ENCODE measurements at places on chromosomes 12 and 14.

- DNase-seq = no peak
Observed at GRCh38 chr12:115303723-115304309, 619.8 kb upstream of the TBX3 start.

DNA sequence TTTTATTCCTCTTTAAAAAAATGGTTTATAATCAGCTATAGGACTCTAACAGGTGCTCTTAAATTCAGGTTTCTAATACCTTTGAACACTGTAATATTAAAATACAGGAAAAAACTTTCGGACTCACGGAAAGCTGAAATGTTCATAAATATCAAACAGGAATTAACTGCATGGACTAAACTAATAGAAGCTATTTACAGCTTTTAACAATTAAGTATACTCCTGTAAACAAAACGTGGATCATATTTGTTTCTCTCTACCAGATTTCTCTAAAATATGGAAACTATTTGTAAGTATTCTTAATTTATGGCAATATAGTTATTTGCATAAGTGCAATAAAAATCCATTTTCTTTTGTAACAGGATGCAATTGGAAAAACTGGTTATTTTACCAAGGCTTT is 108.9 kb upstream of the RESF1 start:
- no peak for DNase-seq

- no peak for DNase-seq
Observed at GRCh38 chr14:93811020-93811419, 22.7 kb upstream of the PRIMA1 start.

- DNase-seq = no peak
Observed at GRCh38 chr12:50517421-50518048, 12.8 kb downstream of the DIP2B start.

DNA sequence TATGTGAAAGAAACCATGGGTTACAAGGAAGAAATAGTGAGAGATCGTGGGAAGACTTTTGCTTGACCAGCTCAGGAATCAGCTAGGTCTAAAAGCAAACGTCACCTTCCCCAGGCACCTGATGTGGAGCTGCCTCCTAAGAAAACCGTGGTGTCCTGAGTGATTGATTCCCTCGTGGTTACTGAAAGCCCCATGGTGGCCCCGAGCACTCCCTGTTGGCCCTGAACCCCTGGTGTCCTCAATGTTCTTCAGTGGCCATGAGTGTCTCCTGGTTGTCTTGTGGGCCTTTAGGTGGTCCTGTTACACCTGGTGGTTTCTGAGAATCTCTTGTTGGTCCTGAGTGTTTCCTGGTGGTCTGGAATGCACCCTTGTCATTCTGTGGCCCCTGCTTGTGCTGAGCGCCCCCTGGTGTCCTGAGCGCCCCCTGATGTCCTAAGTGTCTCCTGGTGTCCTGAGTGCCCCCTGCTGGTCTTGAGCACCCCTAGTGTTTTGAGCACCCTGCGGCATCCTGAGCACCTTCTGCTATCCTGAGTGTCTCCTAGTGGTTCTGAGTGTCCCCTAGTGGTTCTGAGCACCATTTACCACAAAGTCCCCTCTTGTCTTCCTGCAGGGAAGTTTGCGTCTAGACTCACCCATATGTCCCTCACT is 518.7 kb downstream of the TMEM121 start:
- DNase-seq = no peak

DNA sequence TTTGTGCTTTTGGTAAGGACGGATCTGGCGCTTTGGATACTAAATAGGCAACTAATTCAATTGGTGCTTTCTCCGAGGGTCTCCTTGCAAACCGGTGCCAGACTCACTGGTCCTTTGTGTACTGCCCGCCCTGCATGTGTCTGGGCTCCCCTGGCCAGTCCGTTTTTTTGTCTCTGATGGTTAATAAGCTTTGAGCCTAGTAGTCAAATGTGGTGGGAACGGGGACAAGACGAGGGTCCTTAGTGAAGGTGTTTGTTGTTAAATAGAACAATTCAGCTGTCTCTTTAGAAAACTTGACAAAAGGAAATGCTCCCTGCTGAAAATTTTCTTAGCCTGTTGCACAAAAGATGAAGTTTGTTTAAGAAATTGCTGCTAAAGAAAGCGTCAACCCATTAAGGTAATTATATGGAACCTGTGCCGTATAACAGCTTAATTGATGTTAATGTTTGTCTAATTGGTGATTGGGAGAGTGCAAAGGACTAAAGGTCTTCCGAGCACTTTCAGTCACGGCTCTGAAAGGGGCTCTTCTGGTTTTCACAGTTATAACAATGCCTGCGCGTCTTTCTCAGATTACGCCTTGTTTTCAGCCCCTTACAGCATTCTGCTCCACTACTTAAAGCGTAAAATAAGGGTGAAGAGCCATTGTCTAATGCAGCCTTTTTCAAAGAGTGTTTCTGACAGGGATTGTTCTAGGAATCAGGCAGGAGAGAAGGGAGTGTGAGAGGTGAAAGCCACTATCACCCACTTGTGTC is 537.4 kb downstream of the PRKD1 start:
- no peak for DNase-seq

DNA sequence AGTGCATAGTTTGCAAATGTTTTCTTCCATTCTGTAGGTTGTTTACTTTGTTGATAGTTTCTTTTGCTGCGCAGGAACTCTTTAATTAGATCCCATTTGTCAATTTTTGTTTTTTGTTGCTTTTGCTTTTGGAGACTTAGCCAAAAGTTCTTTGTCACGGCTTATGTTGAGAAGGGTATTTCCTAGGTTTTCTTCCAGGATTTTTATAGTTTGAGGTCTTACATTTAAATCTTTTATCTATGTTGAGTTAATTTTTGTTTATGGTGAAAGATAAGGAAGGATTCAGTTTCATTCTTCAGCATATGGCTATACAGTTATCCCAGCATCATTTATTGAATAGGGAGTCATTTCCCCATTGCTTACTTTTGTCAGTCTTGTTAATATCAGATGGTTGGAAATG is 51.9 kb downstream of the SYNE2 start:
- DNase-seq = no peak

GRCh38 chr14:61649283-61649682 is 46.0 kb upstream of the HIF1A start:
- DNase-seq = no peak

GRCh38 chr14:99698236-99698635 is 14.1 kb downstream of the CYP46A1 start:
- DNase-seq = no peak

- DNase-seq = no peak
Observed at GRCh38 chr14:23362200-23362599, 2.8 kb downstream of the EFS start.

- no peak for DNase-seq
Observed at GRCh38 chr12:68185598-68185997, 26.1 kb upstream of the IFNG start.

DNA sequence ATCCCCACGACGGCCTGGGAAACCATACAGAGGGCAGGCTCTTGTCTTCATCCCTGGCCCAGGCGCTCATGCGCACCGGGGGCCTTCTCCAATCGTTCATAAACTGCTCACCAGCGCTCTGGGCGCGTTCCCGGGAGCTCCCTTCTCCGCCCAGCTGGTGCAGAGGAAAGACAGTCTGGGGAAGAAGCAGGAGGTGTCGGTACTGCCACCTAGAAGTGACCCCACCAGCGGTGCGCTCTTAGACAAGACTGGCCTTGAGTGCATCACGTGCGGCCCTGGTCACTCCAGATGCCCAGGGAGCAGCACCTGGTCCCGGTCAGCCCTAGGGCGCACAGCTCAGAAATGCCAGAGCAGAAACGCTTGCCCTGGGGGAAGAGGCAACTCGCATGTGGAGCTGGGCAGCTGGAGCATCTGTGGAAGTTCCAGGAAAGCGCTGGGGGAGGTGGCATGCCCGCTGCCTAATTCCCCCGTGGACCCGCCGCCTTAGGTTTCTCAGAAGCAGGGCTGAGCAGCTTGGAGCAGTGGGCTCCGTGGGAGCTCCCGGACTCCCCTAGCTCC is 2.5 kb downstream of the GSC start:
- DNase-seq = no peak

DNA sequence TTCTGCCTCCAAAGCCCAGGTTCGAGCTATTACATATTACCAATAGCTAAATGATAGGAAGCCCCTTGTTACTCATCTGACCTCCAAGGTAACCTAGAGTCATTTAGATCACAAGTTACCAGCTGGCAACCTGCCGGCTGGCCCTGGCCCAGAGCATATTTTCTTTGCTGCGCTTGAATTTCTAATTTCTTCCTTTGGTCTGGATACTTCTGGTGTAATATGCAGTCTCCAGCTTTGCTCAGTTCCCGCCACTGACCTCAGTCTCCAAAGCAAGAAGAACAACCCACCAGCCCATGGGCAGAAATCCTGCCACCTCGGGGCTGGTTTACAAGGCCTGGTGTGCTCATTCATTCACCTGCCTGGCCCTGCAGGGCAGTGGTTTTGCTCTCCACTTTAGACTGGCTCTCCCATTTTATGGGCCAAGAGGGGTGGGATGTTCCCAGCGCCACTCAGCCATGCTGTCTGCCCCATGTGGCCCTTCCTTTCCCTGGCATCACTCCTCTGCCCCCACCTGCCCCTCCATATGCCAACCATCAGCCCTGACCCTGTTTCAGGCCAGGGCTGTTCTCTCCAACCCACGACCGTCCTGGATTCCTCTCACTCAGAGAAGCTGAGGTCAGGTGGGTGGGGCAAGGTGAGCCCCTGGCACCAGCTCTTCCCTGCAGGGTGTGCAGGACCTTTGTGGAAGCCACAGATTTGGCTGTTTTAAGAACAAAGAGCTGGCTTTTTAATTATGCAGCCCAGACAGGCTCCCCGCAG is 76.0 kb downstream of the PRIMA1 start:
- no peak for DNase-seq

GRCh38 chr12:88398031-88398430 is 182.2 kb downstream of the KITLG start:
- DNase-seq = no peak

DNA sequence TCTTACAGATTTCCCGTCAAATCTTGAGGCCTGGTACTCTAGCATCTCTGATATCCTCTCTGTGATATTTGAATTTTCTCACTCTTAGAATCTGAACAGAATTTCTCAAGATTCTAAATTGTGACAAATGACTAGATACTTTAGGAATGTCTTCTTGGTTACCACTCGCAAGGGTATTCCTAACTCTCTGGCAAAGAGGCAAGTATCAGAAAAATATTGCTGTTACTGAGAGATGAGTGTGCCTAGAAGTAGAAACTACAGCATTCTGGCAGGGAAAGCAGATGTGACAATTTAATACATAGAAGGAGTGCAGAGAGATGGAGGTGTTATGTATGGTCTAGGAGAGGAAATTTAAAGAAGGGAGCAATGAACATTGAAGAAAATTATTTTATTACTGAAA is 467.8 kb downstream of the LRIG3 start:
- no peak for DNase-seq

- DNase-seq = no peak
Observed at GRCh38 chr12:102033991-102034745, 27.6 kb downstream of the WASHC3 start.

DNA sequence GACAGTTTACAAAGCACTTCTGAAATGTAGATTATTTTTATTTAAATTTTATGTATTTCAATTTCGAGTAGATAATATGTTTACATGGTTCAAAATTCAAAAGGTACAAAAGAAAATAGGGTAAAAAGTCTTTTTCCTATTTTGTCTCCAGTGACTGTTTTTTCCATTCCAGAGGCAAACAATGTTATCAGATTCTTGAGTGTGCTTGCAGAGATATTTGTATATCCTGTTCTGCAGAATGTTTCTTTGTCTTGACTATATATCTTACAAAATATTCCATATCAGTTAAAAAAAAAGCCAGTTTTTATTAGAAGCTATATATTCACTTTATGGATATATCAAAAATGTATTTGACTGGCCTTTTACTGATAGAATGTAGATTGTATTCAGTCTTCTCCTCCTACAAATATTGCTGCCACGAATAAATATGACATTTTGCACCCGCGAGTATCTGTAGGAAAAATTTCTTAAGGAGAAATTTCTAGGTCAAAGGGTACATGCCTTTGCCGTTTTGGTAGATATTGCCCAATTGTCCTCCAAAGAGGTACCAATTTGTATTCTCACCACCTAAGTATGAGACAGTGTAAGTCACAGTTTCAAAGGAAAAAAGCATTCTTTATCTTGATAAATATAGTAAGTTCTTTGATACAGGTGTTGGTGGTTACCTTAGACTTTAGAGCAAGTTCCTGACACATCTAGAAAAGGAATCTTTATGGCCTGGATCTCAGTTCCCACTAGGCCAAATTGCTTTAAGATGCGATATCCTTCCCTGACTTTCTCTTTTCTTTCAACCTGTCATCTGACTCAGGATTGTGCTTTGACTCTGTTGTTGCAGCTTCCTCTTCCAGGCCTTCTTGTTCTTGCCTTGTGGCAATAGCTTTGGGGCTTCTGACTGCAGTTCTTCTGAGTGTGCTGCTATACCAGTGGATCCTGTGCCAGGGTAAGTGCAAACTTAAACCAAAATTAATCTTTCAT is 2.3 kb downstream of the KLRG1 start:
- no peak for DNase-seq

DNA sequence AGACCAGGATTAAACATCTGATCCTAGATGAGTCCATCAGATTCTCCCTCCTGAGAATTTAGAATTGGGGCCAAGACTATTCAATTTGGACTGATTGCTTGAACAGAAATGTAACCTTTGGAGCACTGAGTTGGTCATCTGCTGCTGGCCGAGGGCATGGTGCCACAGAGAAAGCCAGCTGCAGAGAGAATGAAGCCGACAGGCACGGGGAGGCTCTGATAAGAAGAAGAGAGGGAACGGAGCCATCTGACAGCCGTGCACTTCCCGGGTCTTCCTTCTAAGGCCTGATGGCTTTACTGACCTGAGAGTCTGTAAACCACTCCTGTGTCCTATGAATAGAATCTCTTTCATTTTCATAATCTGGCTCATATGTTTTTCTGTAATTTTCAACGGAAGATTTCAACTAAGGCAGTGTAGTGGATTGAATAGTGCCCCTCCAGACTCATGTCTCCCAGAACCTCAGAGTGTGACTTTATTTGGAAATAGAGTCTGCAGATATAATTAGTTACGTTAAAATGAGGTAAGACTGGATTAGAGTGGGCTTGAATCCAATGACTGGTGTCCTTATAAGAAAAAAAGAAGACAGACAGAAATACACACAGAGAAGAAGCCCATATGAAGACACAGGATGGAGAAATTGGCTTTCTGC is 39.1 kb upstream of the FRS2 start:
- DNase-seq = no peak
